ENCODE measurements at places on chromosomes 4 and X.

GRCh38 chr4:100244347-100244746 is 54.1 kb upstream of the DDIT4L start:
- DNase-seq, result no peak

GRCh38 chrX:123153846-123154335 is 30.2 kb upstream of the GRIA3 start:
- DNase-seq, result no peak

DNA sequence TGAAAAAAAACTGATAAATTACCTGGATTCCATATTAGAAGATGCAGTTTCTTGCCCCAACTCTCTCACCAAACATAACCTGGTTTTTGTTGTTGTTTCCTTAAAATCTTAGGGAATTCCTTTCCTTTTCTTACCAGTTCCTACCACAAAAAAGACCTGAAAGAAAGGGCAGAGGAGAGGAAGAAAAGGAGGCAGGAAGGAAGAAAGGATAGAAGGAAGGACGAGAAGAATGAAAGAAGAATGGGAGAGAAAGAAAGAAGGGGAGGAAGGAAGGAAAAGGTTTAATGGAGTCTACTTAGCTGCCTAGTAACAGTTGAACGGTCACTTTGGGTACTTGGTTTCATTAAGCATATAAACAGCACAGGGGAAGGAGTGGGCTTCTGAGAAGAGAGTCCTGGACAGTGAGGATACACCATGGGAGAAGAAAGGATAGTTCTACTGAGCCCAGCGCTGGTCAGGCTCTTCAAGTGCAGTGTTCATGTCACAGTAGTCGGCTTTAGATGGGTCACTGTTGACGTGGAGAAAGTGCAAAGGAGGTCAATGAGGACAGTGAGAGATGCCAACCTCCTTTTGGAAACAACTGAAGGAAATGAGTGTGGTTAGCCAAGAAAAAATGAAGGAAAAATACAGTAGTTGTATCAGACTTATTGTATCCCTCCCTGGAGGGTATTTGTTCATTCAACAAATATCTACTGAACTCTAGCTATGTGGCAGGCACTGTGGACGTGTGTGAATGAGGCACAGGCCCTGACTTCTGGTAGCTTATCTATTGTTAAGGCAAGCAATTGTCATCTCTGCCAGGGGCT is 1.1 kb upstream of the CHIC2 start:
- no peak for DNase-seq

- no peak for DNase-seq
These were observed 4.7 kb upstream of the ARX start for GRCh38 chrX:25020391-25020904.

- DNase-seq, result no peak
These were observed 47.4 kb downstream of the TMPRSS11E start for GRCh38 chr4:68494688-68495087.
